ENCODE measurements at places on chromosomes 2 and 18.

DNA sequence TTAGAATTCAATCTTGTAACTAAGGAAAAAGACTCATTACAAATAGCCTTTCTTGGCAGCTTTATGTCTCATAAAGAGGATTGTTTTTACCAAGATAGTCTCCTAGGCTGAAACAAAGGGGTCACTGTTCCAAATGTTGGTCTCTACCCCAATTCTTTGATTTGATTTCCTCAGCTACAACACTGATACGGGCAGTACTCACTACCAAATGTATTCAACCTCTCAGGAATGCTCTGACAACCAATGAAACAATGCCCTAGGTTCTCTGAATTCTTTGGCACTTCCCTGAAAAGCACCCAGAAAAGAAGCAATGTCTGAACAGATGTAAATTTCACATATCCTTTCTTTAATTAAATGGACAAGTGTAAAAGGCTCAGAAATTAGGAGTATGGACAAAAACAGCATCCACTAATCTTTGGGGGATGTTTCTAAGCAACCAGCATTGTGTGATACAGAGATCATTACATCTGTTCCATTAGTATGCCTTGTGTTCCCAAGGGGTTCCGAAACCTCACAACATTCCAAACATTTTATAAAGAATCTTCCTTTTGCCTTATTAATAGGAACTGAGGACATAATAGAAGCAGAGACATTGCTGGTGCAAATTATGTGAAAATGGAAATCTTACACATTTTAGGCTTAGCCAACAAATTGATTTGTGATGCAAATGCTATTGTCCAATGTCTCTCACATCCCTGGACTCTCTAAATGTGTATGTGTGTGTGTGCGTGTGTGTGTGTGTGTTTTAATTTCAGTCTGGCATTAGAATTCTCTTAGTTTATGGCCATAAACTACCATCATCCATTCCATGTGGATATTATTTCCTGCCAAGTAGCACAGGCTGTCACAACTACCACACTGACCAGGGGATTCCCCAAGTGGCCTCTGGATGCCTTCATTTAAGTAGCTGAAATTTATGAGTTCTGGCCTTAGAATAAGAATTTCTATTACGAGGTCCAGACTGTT, 276.0 kb downstream of the MTX2 start:
- no peak for DNase-seq

GRCh38 chr18:44123743-44124142, 556.9 kb upstream of the SETBP1 start:
- no peak for DNase-seq

DNA sequence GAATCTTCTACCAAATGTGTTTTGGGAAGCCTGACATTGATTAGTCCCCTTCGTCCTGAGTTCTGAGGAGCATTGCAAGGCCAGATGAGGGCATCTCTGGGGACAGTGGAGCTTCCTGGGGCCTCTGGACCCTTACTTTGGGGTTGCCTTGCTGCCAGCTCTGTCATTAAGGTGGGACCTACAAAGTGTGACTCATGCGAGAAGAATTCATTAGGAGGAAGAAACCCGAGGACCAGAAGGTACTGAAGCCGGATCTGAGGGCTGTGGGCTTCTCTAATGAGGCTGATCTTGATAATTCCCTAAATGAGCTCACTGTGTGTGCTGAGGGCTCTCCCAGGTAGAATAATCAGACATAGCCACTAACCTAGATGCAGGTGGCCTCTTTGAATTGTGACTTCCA, 695 bp upstream of the SCYGR2 start:
- no peak for DNase-seq

- peak; percentile 84 for DNase-seq
Observed at GRCh38 chr18:70422391-70422965, 133.6 kb downstream of the SOCS6 start.

- DNase-seq, result no peak
Observed at GRCh38 chr18:74446631-74447403, 10.3 kb downstream of the DIPK1C start.

- peak; percentile 48 for DNase-seq
Observed at GRCh38 chr2:112690853-112691401, 29.9 kb upstream of the NT5DC4 start.

- DNase-seq, result no peak
Observed at GRCh38 chr2:196289000-196289399, 117.6 kb upstream of the STK17B start.
